Suppressor macrophage treated with lipopolysaccharide for 1 hour (primary cell): ENCODE measurements at places on chromosomes 11 and 22.

GRCh38 chr11:111731821-111732220 lies 34.4 kb downstream of the PPP2R1B start:
- no peak for DNase-seq

DNA sequence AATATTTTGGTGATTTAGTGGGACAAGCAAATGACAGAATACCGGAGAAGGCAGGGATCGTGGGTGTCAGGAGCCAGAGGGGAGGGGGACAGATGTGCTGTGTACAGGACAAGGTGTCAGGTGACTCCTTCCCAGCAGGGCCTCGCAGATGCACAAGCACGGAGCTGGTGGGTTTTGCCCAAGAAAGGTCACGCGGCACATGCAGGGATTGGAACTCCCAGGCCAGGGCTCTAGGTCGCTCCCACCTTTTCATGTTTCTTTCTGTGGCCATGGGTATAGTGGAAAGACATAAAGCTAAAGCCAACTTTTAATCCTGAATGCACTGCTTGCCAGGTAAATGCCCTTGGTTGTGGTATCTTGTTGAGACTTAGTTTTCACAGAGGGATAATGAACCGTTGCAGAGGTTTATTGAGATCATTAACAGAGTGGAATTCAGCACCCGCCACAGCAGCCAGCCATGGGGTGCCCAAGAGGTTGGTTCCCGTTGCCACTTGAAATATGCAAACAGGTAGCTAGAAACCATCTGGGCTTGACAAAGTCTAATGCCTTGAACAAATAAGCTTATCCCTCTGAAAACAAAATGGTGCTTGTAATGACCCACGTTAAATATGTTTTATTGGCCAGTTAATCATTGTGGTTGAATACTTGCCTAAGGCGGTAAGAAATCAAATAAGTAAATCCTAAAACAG lies 10.1 kb downstream of the C22orf23 start:
- DNase-seq, result no peak

DNA sequence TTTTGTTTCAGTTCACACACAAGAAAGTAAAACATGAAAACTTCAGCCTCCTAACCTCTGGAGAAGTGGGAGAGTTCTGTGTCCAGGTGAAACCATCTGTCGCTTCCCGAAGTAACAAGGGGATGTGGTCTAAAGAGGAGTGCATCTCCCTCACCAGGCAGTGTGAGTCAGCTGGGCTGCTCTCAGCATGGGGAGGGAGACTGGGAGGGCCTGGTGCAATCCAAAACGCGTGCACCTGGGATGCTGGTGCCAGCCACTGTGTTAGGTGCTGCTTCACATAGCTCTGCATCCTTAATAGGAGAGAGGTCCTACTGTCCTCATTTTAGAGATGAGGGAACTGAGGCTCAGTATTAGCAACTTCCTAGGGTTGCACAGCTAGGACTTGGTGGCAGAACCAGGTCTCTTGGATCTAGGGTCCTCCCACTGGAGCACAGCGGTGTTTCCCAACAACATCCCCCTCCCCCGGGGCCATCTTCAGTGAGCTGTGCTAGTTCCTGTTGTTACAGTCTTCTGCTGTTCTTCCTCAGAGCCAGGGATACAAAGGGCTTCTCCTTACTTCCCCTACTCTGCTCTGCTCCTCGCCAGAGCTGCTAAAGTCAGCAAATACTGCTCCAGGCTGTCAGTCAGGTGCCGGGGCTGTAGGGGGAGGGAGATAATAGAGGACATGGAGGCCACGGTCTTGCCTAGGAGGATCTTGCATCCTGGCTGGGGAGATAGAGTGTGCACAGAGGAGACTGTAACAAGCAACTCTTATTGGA lies 8.0 kb downstream of the IL10RA start:
- peak; percentile 77 for DNase-seq

GRCh38 chr11:116614306-116615210 lies 158.2 kb downstream of the BUD13 start:
- no peak for DNase-seq

GRCh38 chr11:126414615-126415014 lies 59.1 kb downstream of the ST3GAL4 start:
- DNase-seq, result no peak

- no peak for DNase-seq
Measured at GRCh38 chr22:27507111-27507611, 294.4 kb downstream of the MN1 start.

GRCh38 chr11:24683583-24683982 lies 186.7 kb downstream of the LUZP2 start:
- DNase-seq, result no peak

GRCh38 chr11:70604630-70605467 lies 206.5 kb downstream of the CTTN start:
- DNase-seq, result no peak

DNA sequence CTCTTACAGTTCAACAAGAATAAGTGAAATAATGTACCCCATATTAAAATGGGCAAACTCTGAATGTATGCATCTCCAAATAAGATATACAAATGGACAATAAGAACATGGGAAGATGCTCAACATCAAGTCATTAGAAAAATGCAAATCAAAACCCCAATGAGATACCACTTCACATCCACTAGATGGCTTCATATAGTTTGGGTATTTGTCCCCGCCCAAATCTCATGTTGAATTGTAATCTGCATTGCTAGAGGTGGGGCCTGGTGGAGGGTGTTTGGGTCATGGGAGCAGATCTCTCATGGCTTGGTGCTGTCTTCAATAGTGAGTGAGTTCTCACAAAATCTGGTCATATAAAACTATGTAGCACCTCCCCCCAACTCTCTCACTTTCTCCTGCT lies 5.7 kb downstream of the MPZL2 start:
- peak; percentile 21 for DNase-seq
